ENCODE measurements at places on chromosomes 13 and 19.
A peak's percentile ranks its signal among the peaks of the same experiment; 100 is the strongest.

GRCh38 chr13:98722958-98723357, 29.5 kb downstream of the SLC15A1 start:
- no peak for DNase-seq

DNA sequence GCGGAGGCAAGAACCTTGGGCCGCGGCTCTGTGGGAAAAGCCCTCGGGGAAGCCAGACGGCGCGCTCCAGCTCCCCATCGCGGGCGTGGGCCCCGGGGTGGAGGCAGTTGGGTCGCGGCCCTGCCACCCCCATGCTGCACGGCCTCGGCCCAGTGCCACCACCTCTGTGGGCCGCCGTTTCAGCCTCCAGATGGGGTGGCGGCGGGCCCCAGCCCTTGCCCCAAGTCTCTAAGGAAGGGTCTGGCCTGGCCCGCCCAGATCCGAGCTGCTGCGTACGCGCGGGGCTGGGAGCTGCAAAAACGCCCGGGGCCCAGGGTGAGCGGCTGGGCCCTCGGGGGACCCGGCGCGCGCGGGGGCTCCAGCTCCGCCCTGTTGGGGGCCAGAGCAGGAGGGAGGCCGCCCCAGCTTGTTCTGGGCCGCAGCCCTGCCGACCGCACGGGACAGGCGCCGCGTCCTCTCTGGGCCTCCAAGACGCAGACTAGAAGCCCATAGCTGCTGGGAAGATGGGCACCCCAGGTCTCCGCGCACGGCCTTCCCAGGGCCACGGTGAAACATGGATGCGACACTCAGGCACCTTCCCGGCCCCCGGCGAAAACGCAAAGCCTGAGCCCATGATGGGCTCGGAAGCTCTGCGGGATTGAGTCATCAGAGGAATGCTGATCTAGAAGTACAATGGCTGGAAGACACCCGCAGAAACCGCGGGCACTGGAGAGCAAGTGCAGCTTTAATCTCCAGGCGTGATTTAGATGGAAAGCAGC, 110.1 kb downstream of the KCTD15 start:
- DNase-seq, result no peak

GRCh38 chr19:18660051-18660910, 23.2 kb upstream of the CRTC1 start:
- DNase-seq, result no peak

DNA sequence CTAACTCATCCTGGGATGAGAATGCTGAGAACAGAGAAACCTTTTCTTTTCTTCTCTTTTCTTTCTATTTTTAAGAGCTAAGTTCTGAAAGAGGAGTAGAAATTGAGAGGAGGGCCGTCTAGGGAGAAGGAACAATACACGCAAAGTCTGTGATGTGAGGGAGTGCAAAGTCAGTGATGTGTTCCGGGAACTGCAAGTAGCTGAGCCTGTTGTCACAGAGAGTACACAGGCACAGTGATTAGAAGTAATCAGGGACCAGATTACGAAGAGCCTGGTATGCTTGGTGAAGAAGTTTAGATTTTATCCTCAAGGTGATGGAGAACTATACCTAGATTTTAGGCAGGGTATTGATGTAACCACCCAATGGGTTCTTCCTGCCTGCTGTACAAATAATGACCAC, 32.0 kb upstream of the CXCL17 start:
- no peak for DNase-seq

DNA sequence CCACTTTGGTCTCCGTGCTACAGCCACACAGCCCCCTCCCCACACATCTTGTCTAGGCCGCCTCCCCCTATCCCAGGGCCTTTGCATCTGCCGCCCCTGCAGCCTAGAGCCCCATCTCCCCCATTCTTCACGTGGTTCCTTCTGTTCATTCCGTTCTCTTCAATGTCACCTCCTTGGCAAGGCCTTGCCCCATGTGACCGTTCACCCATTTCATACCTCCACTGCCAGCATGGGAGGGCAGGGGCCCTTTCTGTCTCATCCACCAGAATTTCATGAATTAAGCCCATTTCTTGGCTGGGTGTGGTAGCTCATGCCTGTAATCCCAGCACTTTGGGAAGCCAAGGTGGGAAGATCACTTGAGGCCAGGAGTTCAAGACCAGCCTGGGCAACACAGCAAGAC, 15.7 kb upstream of the HNRNPM start:
- no peak for DNase-seq

DNA sequence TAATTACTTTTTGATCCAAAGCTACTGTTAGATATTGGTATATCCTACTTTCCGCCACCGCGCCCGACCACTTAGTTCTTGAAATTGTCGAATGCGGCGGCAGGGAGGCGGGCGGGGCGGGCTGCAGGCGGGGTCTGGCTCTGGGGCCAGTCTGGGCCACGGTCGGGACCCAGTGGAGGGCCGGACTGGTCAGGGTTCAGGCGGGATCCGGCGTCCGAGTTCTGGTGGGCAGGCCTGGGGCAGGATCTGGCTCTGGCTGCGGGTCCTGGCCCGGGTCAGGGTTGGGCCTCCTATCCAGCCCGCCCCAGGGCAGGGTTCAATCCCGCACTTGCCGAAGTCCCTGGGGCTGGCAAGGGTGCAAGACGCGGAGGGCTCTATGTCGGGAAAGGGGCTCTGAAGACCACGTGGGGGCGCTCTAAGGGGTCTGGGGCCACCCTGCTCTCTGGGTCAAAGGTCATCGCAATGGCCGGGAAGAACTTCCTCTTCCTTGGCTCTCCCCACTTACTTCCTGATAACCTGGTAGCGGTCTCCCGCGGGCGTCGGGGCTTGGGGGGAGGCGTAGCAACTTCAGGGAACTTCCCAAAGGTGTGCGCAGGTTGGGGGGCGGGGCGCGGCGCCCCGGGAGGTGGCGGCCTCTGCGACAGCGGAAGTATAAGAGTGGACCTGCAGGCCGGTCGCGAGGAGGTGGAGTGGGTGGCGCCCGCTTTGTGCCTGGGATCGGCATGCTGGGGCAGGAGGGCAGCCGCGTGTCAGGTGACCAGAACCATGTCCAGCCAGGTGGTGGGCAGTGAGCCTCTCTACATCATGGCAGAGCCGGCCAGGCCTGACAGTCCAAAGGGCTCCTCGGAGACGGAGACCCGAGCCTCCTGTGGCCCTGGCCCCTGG, 83.4 kb downstream of the MRPL57 start:
- no peak for DNase-seq

DNA sequence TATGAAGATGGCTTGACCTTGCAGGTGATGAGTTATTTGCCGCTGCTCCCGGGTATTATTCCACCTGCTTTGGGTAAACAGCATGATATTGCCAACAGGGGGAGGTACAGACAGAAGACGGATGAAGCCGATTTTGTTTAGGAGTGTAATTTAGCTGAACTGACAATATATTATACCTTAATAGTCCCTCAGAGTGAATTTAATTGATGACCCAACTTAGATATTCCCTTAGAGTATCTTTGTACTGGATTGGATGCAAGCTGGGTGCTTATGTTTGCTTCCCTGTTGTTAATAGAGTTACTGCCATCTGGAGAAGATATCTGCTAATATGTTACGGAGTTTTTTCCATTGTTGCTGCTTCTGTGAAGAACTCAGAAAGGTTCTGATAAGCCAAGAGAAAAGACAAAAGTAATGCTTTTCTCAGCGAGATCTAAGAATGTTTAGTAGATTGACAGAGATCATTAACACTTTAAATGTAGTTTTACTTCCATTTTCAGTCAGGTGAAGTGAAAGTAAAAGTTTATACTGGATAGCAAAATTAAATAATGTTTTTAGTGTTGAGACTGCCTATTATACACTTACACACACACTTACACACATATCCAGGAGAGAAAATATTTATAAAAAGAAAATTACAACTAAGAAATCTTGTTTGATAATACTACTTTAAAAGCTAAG, 2220.8 kb upstream of the PCDH20 start:
- no peak for DNase-seq

- DNase-seq, result no peak
Observed at GRCh38 chr13:99965329-99966000, 6.1 kb downstream of the ZIC5 start.

DNA sequence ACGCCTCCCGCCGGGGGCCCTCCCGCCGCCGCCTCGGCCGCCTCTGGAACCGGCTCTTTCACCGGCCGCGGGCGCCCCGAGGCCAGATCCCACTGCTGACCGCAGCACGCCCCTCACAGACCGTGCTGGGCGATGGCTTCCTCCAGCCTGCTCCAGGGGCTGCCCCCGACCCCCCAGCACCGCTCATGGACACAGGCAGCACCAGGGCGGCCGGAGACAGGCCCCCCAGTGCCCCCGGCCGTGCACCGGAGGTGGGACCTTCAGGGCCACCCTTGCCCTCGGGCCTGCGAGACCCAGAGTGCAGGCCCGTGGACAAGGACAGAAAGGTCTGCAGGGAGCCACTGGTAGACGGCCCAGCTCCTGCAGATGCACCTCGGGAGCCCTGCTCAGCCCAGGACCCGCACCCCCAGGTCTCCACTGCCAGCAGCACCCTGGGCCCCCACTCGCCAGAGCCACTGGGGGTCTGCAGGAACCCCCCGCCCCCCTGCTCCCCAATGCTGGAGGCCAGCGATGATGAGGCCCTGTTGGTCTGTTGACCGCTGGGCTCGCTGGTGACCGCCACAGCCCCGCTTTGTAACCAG, 13.0 kb downstream of the LRP3 start:
- no peak for DNase-seq

GRCh38 chr19:36215276-36216123, 594 bp downstream of the ZNF146 start:
- peak; percentile 15 for DNase-seq

DNA sequence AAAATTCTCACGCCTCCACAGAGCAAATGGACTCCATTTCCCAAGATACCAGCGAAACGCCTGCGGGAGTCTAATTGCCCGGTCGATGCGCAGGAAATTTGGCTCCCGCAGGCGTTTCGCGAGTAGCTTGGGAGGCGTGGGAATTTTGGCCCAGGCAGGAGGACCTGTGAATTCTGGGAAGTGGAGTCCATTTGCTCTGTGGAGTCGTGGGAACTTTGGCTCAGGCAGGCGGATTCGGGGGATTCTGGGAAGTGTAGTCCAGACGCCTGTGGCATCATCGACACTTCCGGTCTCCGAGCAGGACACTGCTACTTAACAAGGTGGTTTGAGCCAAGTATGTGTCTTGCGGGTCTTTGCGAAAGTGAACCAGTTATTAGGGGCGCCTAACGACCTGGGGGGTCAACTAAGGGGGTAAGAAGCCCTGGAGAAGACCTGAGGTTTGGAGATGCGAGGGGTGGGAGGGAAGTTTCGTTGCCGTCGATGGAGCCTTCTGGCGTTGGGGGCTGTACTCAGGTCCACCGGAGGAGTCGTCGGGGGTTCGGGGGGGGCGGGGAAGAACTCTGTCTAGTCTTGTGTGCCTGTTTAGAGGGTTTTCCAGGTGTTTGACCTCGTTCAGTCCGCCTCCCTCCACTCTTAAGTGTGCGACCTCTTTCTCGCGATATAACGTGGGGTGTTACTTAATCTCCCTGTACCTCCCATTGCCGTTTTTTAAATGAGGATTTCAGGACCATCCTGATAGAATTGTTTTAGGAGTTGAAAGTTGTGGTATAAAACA, at the start of gene ZNF155:
Gene ZNF155, plus strand, starts transcription at position 277 of the 775 bp plus-strand sequence. CDS start 4,356 bp downstream, outside the sequence.
- DNase-seq, result peak; percentile 58

DNA sequence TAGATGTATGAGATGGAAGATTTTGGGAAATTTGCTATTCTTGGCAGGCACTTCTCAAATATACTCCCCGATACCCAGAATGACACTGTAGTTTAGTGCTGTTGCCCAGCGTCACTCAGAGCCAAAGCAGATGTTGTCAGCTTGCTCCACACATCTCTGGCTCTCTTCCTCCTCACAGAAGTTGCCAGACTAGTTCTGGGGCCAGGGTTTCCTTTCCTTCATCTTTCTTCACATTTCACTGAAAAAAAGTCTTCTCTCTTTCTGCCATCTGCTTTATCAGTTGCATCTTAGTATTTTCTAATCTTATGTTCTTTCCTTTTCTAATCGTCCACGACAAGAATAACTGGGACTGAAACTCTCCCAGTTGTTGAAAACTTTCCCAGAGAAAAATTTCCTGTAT, 251.4 kb downstream of the RGCC start:
- no peak for DNase-seq

DNA sequence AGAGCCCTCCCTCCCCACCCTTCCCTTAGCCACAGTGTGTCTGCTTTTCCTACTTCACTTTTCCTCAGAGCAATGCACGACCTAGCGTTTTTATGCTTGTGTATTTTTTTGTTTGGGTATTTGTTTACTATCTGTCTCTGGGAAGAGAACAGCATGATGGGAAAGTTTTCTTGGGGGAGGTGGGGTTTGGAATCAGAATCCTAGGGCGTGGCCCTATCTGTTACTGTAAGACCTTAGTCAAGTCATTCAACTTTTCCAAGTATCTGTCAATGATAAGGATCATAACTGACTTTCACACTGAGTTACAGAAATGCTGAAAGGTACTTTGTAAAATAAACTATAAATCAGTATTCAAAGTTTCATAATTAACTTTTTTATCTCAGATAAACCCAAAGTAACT, 146.3 kb upstream of the WASF3 start:
- DNase-seq, result no peak

GRCh38 chr13:91052876-91053275, 294.6 kb upstream of the MIR17HG start:
- DNase-seq, result no peak

- DNase-seq, result no peak
Observed at GRCh38 chr13:27266917-27267316, 3.7 kb upstream of the RASL11A start.

DNA sequence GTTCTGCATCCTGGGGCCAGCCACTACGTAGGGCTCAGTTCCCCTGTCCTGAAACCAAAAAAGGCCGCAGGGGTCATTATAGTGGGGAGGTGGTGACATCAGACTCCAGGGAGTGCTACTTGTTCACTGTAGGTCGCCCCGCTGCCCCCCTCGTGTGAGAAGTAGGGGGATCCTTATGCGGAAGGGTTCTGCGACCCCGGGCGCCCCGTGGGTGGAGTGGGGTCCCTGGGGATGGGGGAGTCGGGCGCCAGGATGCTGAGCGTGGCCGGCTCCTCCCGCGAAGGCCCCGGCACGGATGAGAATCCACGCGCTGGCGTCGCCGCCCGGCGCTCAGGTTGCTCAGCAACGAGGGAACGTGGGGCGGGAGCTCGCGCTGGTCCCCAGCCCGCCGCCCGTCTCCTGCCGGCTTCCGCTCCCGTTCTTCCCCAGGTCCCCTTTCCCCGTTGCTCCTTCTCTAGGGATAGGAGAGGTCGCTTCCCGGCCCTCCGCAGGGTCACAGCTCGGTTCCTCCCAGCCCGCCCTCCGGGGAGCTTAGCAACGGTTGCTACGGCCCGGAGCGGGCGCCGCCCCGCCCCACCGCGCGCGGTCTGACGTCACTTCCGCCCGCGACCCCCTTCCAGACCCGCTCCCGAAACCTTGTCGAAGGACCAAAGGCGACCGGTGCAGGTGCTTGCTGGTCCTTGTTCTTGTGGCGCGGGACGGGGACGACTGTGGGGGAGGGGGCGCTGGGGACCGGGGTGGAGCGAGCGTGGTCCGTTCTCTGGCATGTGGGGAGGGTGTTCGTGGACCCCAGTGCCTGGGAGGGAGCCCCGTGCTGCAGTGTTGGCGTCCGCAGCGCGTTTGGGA, at the start of gene NAT14:
Gene NAT14, plus strand, starts transcription at position 596 of the 846 bp plus-strand sequence. CDS start 521 bp downstream, outside the sequence.
- DNase-seq, result peak; percentile 41

DNA sequence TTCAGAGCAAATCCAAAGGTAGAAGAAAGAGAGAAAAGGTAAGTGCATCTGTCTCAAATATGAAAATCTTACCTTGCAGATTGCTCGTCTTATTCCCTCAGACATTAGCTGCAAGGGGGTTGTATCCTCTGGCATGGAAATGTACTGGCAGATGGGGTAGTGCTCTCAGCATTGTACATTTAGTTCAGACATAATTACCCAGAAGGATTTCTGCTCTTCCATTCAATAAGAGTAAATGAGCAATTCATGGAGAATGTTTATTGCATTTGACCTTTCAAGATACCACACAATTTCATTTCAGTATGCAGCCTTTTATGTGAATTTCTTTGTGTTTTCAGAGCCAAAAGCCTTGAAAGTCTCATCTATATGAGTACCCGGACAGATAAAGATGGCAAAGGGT, 63.8 kb downstream of the SCEL start:
- DNase-seq, result no peak
